ENCODE measurements at places on chromosomes 16 and 17. TPM values are rescaled to one million over a fixed set of nuclear protein-coding genes. Genes with fewer than 3 reads are reported as not detected.

Gene EPN3
- total RNA-seq = 0.85 TPM

- no peaks in the 10 kb centered on the region for H3K36me3 ChIP-seq
- H3K4me3 ChIP-seq = no peak overlapping the region
- no peak for DNase-seq
- H3K27ac ChIP-seq = no peak overlapping the region
- no peaks in the 10 kb centered on the region for H3K27me3 ChIP-seq
These were observed 17.7 kb downstream of the CUEDC1 start for GRCh38 chr17:57937492-57937891.

- no peak overlapping the region for H3K4me3 ChIP-seq
- no peak for DNase-seq
- H3K4me1 ChIP-seq = no peaks in the 10 kb centered on the region
- no peak overlapping the region for H3K27ac ChIP-seq
- no peaks in the 10 kb centered on the region for H3K27me3 ChIP-seq
- no peaks in the 10 kb centered on the region for H3K36me3 ChIP-seq
These were observed 435.7 kb downstream of the ZFHX3 start for GRCh38 chr16:72612256-72612655.

DNA sequence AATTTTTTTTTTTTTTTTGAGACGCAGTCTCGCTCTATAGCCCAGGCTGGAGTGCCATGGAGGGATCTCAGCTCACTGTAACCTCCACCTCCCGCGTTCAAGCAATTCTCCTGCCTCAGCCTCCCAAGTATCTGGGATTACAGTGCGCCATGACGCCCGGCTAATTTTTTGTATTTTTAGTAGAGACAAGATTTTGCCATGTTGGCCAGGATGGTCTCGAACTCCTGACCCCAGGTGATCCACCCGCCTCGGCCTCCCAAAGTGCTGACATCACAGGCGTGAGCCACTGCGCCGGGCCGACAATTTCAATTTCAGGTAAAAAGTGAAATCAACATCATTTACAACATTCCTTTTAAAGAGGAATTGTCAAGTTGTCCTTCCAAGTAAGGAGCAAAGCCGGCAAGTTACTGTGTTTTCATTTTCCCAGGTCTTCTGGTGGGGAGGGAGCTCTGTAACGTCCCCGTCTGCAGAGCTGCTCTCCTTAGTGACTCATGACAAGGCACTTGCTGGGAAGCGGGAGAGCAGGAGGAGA, 873 bp downstream of the NPLOC4 start:
- no peaks in the 10 kb centered on the region for H3K27me3 ChIP-seq
- no peak for DNase-seq
- no peaks in the 10 kb centered on the region for H3K36me3 ChIP-seq
- H3K4me3 ChIP-seq = peak overlapping the region; percentile 89
- peak overlapping the region; percentile 78 for H3K27ac ChIP-seq

DNA sequence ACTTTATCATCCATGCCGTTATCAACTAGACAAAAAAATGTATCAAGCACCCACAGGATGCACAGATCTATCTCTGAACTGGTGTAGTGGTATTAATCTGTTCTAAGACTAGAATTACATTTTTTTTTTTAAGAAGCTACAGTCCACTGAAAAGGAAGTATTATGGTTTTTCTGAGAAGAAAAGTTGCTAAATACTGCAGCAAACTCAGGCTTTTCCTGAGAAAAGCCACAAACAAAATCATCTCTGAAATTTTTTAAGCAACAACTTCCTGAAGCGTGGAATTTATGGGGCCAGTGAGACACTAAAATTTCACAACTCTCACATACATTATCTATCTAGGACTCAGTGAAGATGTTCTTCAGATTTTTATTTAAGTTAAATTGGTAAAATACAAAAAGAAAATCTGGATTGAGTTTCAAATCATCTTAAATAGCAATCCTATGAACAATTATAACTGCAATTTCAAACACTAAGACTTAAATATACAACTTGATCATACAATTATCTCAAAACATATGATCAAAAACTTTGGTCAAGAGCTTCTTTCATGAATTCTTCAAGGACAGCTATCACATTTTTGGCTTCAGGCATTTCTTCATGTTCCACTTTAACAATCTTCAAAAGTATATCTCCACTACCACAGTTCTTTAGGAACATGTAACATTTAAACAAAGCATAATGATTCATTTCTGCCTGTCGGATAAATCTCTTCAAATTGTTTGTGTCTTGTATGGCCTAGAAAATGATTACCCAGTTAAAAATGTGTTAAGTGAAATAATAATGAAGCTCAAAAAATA, 10.5 kb downstream of the C17orf75 start:
- DNase-seq = no peak
- H3K4me3 ChIP-seq = no peak overlapping the region
- peaks cover 20% of the 10 kb centered on the region for H3K36me3 ChIP-seq
